Umbilical cord (tissue), 2 donors: ENCODE measurements at places on chromosomes 1 and 21. TPM values are rescaled to one million over a fixed set of nuclear protein-coding genes. Genes with fewer than 3 reads are reported as not detected.

- DNase-seq: peak; percentile 78
Observed at GRCh38 chr1:162069334-162070093, at the start of gene NOS1AP. TSS of gene NOS1AP (plus strand) at chr1:162069691. CDS start at chr1:162070178, 487 bp downstream.

- DNase-seq: no peak
Observed at GRCh38 chr1:85001742-85002141, 4.8 kb upstream of the MCOLN2 start.

Gene TTC13
- 4.8 TPM for total RNA-seq

Gene ATP5PF
- 70.3 TPM for total RNA-seq

Gene PLCH2
- 11.1 TPM for total RNA-seq

- peak; percentile 86 for DNase-seq
Observed at GRCh38 chr21:45256912-45257672, 30.6 kb downstream of the POFUT2 start.

Gene DIRAS3
- total RNA-seq: 2.9 TPM

Gene VANGL2
- total RNA-seq: 1.9 TPM

Gene KANK4
- 16.1 TPM for total RNA-seq

Gene JAM2
- 35.9 TPM for total RNA-seq

DNA sequence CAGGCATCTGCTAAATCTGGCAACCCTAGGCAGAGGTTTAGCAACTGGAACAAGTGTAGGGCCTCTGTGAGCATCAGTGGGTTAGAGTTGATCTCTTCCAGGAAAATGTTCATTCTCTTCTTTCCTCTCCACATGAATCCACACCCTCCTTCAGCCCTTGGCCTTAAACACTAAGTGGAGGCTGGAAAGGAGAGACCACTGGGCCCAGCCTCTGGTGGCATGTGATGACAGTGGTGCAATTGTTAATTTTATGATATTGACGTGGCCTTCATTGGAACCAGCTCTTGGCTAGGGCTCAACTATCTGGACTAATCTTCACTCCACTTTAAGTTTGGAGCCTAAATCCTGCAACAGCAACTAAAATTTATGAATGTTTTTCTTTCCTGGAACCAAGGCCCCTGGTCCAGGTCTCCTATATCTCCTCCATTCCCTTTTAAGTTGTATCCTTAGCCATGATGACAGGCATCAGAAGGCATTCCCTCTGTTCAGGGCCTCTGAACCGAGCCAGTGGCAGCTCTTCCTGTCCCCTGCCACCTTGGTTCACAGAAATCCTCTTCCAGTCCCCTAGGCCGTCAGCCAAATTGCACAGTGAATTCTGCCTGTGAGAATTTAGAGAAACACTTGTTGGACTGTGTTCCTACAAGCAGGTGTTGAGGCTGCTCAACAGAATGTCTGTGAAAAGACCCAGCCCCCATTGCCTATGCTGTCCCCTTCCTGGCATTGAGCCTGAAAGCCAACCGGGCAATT is 132.2 kb downstream of the PSMG1 start:
- DNase-seq: no peak

DNA sequence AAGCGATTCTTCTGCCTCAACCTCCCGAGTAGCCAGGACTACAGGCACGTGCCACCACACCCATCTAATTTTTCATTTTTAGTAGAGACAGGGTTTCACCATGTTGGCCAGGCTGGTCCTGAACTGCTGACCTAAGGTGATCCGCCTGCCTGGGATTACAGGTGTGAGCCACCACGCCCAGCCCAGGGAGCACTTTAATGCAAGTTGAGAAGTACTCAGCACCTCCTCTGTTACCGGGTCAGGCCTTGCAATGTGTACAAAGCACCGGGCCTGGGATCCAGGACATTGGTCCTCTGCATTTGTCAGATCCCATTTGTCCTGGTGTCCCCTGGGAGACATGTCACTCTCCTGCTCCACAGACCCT is 143.6 kb downstream of the TOMM20 start:
- DNase-seq: no peak

DNA sequence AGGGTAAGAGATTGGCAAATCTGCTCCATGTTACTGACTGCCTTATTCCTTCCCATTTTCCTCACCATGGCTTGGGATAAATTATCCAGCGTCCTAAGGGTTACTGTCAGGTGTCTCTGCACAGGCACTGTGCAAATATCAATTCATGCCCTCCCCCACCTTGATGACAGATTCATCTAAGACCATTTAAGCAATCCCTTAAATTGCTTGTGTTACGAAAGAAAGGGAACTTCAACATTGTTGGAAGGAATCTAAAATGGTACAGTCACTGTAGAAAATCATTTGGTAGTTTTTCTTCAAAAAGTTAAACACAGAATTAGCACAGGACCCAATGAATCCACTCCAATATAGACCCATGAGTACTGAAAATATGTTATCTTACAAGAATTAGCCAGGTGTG is 17.6 kb upstream of the MTARC2 start:
- no peak for DNase-seq

Gene SRM
- total RNA-seq: 17.3 TPM

- DNase-seq: no peak
Observed at GRCh38 chr1:82048596-82048995, 247.9 kb downstream of the ADGRL2 start.

DNA sequence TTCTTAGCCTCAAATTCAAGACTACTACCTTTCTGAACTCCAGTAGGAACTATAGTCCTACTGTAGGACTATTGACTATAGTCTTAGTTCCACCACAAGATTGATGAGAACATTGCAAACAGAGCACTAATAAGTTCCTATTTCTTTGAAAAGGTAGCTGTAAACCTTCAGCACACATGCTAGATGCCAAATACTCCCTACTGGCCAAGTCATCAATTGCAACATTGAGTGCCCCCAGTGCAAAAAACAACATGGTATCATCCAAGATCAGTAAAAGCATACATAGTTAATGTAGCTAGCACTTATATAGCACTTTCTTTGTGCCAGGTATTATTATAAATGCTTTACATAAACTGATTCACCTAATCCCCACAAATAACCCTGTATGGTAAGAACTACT is 99.8 kb downstream of the MRPL39 start:
- DNase-seq: no peak

GRCh38 chr1:104746994-104747393 is 997.3 kb downstream of the AMY1C start:
- no peak for DNase-seq

GRCh38 chr1:28456078-28456477 is 49.8 kb upstream of the RCC1 start:
- peak; percentile 37 for DNase-seq

DNA sequence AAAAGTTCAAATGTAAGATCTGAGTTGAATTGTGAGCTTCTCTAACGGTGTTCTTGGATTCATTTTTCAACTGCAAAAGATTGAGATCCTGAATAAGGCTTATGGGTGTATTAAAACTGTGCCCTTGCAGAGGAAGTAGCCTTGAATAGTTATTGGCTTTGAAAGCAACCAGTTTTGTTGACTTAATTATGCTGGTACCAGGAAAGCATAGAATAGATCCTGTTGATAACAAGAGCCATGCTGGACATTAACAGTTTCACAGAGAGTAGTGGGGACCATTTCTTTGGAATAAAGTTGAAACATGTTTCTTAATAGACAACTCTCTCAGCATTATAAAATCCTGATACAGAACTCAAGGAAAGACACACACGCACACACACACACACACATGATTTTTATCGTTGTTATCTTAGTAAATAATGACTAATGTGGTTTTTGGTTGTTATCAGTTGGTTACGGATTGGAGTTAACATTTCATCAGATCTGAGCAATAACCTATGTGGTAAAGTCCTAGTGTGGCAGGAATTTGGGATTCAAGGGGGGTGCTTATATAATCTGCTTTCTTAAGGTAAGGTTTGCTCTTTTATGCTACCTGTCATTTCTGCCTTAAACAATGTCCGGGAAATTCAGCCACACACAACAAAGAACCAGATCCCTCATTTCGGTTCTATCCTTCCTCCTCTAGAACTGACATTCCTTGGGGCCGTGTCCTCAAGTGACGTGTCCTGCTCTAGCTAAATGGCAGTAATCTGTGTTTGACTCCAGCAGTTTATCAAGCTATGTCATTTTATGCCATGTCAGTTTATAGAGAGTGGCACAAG is 330.9 kb downstream of the CHRM3 start:
- DNase-seq: no peak

GRCh38 chr1:113147073-113147625 is 74.2 kb downstream of the LRIG2 start:
- DNase-seq: no peak

- DNase-seq: peak; percentile 95
Observed at GRCh38 chr1:201140235-201140940, 13.4 kb upstream of the ASCL5 start.

Gene KRTAP12-2
- total RNA-seq: not detected

GRCh38 chr21:39326607-39327307 is 13.3 kb upstream of the BRWD1 start:
- no peak for DNase-seq

Gene SRSF10
- 73.9 TPM for total RNA-seq

- DNase-seq: no peak
Observed at GRCh38 chr1:34101151-34101550, 63.9 kb downstream of the CSMD2 start.

GRCh38 chr1:50969611-50970508 is at the start of gene CDKN2C:
TSS of gene CDKN2C (plus strand) at chr1:50970245. CDS start at chr1:50970369, 124 bp downstream.
- peak; percentile 77 for DNase-seq

DNA sequence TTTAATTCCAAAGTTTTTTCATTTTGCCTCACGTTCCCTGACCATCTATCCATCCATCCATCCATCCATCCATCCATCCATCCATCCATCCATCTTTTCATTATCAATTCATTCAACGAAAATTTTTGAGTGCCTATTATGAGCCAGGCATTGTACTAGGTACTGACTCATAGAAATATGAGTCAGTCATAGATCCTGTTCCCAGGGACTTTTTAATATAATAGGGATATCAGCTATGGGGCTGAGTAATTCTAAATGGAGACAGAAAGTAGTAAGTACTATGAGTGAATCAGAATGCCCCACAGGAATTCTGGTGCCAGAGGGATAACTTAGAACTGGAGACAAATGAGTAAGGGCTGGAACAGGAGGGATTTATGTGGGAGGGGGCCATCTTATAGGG is 49.8 kb upstream of the GNG12 start:
- DNase-seq: no peak

GRCh38 chr1:109466452-109467300 is at the start of gene SYPL2:
TSS of gene SYPL2 (plus strand) at chr1:109466546. CDS start at chr1:109466844, 298 bp downstream.
- peak; percentile 28 for DNase-seq

DNA sequence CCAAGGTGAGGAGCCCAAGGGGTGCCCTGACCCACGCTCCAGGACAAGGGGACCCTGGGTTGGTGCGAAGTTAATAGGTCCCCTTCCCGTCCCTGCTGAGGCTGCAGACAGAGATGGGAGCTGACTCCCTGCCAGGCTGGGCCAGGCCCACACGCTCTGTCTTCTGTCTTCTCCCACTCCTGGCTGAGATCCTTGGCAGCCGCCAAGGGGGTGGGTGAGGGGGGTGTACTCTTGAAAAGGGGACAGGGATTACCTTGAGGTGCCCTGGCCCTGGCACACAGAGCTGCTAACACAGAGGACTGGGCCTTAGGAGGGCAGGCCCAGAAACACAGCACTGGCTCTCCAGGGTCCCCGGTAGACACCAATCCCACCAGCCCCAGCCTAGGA is 11.0 kb upstream of the CTRC start:
- DNase-seq: peak; percentile 52

- DNase-seq: peak; percentile 12
Observed at GRCh38 chr1:110606657-110607535, 738 bp upstream of the KCNA2 start.

DNA sequence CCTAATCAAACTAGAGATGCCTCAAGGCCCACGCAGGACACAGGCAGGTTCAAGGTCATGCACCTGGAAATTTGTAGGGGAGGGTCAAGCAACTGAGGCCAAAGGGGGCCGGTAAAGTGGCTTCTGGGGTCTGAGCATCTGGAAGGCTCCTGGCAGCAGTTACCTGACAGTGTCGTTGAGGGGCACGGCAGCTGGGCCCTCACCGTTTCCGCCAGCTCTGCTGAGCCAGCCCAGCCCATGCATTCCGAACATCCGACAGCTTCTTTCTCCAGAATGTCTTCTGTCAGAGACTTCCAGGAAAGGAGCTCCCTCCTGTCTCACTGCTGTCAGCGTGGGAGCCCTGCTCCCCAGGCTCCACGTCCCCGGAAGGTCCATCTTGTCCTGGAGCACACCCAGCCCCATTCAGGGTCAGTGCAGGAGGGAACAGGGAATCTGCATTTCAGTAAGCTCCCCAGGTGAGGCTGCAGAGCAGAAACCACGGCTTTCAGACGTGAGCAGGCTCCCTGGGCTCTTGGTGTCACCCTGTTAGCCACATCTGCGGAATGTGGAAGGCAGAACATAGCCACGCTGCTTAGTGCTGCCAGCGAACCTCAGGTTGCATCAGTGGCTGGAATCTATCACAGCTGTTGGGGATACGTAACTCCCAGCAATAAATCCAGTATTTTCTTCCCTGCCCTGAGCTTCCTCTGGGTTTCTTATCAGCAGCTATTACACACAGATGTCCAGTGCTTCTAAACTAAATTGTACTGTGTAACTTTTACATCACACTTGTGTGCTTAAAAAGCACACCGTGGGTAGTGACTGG is 36.3 kb upstream of the FAM3B start:
- DNase-seq: peak; percentile 84

Gene UTS2
- total RNA-seq: 5.3 TPM

DNA sequence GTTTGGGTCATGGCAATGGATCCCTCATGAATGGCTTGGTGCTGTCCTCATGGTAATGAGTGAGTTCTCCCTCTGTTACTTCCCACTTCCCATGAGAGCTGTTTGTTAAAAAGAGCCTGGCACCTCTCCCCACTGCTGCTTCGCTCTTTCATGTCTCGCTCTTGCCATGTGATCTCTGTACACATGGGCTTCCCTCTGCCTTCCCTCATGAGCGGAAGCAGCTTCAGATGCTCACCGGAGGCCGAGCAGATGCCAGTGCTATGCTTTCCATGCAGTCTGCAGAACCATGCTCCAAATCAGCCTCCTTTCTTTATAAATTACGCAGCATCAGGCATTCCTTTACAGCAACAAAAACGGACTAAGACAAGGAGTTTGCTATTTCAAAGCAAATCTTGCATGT is 14.9 kb upstream of the GNPAT start:
- no peak for DNase-seq

Gene FCAMR
- 2.2 TPM for total RNA-seq

GRCh38 chr1:203644661-203645510 is 18.3 kb downstream of the ATP2B4 start:
- DNase-seq: peak; percentile 59

DNA sequence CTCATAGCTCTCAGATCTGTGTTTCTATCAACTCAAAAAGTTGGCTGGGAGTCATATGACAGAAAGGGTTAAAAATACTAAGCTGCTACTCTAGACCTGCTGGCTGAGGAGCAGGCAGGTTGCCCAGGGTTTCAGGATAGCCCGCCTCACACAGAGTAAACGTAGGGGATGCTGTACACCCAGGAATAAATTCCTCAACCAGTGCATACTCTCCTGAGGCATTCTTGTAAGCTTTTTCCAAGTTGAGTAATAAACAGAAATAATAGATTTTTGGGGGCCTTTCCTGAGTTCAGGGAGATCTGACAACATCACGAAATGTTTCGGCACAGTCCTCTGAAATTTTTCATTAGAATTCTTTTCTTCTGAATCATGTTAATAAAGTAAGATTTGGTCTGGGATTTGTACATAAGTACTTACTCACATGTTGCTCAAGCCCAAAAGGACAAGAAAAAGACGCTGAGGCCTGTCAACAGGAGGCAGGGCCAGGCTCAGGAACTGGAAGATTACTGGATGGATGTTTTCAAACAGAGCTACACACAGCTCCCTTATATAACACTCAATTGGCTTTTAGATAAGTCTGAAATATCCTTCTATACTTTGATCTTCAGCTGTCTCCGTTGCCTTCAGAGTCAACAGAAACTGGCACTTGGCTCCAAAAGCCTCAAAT is 41.0 kb downstream of the TGFBR3 start:
- peak; percentile 96 for DNase-seq

Gene CDK18
- total RNA-seq: 11.6 TPM
